GM12865 (cell line): ENCODE measurements at places on chromosomes 16 and 17.
A peak's percentile ranks its signal among the peaks of the same experiment; 100 is the strongest.

- DNase-seq, result no peak
Measured at GRCh38 chr17:15465045-15465701, 2.2 kb downstream of the CDRT4 start.

DNA sequence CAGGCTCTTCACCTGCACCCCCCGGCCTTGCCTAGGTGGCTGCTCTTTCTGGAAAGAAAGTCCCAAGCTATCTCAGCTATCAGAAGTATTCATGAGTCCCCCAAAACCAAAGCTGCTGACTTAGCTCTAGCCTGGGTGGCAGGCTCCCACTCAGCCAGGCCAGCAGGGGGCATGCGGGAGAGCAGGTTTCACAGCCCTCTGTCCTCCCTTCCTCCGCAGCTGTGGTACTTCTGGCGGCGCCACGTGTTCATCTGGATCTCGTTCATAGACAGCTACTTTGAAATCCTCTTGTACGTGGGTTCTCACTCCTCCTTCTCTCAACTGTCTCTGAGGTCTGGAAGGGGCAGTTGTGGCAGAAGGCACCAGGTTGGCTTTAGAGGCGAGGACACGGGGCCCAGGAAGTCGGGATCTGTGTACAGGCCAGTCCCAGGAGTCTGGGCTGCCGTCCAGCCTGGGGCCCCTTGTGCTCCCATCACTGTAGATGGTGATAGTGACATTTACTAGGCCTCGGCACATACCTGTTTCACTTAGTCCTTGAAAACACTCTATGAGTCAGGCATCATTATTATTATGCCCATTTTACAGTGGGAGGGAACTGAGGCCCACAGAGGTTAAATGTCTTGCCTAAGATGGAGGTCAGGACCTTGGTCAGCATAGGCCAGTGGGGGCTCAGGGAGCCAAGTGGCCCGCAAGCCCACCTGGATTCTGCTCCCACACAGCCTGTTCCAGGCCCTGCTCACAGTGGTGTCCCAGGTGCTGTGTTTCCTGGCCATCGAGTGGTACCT, 12.9 kb downstream of the TRPV2 start:
- no peak for DNase-seq

DNA sequence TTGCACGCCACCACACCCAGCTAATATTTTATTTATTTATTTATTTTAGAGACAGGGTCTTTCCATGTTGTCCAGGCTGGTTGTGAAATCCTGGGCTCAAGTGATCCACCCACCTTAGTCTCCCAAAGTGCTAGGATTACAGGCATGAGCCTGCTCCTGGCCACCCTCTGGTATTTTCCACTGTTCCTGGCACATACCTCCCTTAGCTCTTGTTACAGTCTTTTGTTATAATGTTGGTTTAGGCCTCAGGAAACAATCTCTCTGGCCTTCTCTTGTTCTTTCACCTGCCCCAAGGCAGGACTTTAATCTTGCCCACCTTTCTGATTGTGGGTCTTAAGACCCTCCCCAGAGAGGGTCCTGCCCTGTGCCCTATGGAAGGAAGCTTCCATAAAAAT, 3.6 kb upstream of the CYTH1 start:
- DNase-seq, result no peak

DNA sequence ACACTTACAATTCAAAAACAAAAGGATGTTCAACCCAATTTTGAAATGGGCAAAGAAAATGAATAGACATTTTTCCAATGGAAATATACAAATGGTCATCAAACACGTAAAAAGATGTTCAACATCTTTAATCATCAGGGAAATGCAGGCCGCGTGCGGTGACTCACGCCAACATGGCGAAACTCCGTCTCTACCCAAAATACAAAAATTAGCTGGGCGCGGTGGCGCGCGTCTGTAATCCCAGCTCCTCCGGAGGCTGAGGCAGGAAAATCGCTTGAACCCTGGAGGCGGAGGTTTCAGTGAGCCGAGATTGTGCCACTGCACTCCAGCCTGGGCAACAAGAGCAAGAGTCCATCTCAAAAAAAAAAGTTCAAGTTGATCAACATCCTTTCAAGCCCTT, 1.8 kb upstream of the CLUAP1 start:
- no peak for DNase-seq

GRCh38 chr16:5025171-5025632, 8.5 kb downstream of the NAGPA start:
- DNase-seq, result peak; percentile 41

DNA sequence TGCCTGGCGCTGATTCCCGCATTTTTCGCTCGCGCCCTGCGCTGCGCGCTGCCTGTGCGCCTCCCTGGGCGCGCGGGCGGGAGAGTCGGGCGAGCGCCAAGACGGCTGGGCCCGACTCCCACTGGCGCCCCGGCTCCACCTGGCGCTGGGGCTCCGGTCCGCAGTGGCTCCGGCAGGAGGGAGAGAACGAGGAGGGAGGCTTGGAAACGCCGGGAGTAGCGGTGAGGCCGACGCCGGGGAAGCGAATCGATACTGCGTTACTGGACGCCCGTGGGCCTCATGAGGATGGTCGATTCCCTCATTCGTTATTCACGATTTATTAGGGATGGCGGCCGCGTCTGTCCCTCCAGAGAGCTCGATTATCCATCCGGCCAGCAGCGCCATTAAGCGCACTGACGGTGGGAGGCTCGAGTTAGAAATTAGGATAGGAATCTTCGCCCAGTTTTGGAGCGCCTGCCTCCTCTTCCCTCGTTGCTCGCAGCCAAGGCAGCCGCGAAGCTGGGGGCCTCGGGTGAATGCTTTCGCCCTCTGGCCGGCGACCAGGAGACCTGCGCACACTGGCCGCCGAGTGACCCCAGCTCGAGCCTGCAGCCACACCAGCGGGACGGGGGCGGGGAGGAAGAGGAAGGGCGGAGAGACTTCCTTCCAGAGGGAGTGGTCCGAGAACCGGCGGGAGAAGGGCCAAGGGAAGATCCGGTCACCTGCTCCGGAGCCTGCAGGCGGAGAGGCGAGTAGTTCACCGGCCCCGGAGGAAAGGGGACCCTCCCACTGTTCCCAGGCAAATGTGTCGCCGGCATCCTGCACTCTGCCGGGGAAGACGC, 1.3 kb upstream of the PCGF2 start:
- peak; percentile 74 for DNase-seq
